Jurkat, Clone E6-1 (cell line): ENCODE measurements at places on chromosomes 6 and 20.

GRCh38 chr6:48199499-48199898, 88.5 kb upstream of the PTCHD4 start:
- no peak for DNase-seq

DNA sequence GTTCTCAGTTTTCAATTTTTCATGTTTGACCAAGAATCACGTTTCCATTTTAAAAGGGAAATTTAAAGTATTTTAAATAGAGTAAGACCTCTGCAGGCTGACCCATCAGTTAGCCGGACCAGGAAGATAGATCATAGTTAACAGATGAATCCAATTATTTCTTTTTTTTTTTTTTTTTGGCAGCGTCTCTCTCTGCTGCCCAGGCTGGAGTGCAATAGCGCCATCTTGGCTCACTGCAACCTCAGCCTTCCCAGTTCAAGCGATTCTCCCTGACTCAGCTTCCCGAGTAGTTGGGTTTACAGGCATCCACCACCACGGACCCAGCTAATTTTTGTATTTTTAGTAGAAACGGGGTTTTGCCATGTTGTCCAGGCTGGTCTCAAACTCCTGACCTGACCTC, 256.7 kb upstream of the CNR1 start:
- DNase-seq, result no peak

- no peak for DNase-seq
Measured at GRCh38 chr6:142934599-142934998, 10.4 kb downstream of the HIVEP2 start.

DNA sequence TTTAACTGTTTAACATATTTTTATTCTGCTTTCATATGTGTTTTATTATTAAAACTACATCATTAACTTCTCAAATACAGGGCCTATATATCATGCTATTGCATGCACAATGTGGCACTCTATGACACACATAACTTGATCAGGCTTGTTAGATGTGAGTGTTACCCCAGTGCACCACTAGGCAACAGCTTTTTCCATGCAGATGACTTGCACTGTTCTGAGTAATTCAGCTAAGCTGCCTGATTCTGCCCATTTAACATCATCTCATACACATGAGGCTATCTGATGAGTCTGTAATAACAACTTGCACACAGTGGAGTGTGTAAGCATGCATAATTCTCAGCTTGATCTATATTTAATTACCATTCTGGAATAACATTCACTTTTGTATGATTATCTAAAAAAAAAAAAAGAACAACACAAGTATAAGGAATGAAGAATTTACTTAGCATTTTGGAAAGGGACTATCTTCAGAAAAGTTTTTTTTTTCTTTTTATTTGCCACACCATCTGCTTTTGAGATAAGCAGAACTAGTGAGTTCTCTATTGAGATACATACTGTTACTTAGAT, 83.1 kb downstream of the GRM1 start:
- no peak for DNase-seq

DNA sequence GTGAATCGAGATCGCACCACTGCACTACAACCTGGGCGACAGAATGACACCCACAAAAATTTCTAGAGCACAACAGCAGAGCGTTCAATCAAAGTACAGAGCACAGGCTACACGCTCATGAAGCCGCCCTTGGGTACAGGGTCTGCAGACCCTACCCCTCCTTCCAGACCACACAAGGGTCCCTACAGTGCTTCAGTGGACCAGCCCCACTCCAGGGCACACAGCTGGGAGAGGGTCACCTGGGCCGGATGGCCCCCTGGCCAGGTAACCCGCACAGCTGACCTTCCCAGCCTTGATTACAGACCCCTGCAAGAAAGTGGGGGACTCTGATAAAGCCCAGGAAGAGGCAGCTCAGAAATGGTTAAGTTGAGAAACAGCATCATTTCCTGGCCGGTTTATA, 63.6 kb downstream of the RIPOR3 start:
- DNase-seq, result no peak
